ENCODE measurements at places on chromosomes 5 and 9.

DNA sequence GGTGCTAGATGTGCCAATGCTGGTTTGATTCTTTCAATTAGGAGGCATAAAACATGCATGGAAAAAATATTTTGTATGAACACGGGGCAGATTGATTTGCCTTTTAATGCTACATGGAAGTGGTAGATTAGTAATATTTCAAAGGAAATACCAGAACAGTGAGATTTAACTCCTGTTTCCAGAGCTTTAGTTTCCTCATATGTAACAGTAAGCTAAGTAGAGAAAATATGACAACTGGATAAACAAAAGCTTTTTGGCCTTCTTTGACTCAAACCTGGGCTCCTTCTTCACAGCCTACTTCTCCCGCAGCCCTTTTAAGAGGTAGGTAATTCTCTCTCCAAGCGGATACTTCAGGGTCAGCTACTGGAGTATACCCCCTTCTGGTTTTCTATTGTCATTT, 254.2 kb upstream of the TRPC7 start:
- no peak for DNase-seq

- no peak for DNase-seq
These were observed 153.7 kb upstream of the EGFLAM start for GRCh38 chr5:38104497-38105230.

DNA sequence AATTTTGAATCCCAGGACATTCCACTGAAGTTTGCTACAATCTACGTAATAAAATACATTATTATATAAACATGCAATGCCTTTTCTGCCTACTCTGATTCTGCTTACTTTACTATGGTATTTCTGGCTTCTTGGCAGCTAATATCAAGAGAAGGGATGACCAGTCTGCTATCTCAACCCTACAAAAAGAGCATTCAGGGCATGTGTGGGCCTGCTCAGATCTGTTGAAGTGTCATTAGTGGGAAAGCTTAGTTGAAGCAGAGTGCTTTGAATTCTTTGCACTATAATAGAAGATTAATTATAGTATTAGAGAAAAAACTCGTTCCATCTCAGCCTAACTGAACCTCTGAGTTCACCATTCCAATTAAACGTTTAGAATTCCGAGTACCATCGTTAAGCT, 339.5 kb upstream of the ISL1 start:
- no peak for DNase-seq

- DNase-seq: no peak
These were observed 179.9 kb upstream of the KLF4 start for GRCh38 chr9:107669422-107669821.

GRCh38 chr9:12878351-12878978, 103.6 kb downstream of the LURAP1L start:
- DNase-seq: no peak

- DNase-seq: no peak
These were observed 36.6 kb upstream of the RAPGEF1 start for GRCh38 chr9:131776473-131776872.

DNA sequence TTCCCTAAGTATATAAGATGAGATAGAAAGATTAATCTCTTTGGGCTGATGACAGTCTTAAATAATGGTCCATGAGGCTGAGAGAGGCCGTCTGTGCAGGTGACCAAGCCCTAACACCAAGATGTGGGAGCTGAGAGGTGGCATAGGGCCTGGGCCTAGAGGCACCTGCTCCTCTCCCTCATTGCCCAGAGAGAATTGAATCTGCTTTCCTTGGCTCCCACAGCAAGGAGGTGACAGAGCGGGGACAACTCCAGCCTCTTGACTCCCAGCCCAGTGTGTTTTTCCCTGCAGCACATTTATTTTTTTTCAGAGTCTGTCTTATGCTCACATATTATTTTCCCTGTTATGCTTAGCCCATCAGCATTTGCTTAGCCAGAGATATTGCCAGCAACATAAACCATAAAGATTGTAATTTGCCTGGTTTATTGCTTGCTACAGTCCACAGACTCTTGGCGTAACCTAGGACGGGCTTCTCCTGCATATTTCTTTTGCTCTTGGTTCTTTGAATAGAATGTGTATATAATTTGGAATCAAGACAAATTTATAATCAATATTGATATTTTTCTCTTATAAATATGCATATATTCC, 105.6 kb downstream of the NTRK2 start:
- no peak for DNase-seq

DNA sequence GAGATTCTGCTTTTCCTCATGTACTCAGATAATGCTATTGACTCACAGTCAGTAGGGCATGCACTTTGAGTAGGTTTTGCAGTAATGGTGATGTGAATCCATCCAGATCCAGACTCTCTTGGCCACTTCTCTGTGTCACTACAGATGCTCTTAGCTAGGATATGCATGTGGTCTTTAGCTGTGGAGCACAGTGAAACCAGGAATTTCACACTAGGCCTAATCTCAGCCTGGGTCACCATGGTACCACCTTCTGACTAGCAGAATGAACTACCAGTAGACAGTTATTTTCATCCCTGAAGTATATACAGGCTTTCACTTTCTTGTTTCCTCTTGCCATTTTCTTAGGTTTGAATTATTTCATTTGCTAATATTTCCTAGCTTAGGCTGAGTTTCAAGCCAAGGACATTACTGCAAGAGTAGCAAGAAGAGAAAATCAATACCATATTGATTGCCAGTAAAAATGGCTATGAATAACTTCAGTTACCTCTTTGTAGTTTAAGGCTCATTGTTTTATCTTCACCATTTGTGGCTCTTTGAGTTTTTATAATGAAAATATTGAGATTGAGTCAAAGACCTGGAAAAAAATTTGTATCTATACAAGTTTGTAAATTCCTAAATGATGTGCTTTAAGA, 28.4 kb upstream of the CSNK1G3 start:
- no peak for DNase-seq

- DNase-seq: no peak
These were observed 137.3 kb downstream of the PHF2 start for GRCh38 chr9:93713716-93714115.

DNA sequence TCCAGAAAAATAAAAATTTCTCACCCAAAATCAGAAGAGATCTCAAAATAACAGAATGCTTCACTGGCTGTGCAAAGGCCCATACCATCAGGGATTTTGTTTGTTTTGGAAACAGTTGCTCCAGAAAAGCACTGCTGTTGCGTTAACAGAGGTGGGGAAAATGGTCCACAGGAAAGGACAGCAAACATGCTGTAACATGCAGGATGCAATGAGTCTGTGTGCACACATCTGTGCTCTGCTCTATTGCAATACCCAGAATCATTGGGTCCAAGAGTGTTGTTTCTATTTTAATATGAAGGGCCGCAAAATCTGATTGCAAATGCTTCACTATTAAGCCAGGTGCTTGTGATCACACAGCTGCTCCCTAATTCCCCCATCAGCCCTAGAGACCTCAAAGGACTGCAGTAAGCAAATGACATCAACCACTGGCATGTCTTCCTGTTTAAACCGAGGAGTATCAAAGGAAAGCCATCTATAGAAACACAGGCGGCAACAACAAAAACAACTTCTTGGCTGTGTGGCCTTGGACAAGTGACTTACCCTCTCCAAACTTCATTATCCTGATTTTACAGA, 141.0 kb downstream of the DCP2 start:
- DNase-seq: no peak

GRCh38 chr5:53406630-53407316, 73.7 kb upstream of the FST start:
- no peak for DNase-seq

DNA sequence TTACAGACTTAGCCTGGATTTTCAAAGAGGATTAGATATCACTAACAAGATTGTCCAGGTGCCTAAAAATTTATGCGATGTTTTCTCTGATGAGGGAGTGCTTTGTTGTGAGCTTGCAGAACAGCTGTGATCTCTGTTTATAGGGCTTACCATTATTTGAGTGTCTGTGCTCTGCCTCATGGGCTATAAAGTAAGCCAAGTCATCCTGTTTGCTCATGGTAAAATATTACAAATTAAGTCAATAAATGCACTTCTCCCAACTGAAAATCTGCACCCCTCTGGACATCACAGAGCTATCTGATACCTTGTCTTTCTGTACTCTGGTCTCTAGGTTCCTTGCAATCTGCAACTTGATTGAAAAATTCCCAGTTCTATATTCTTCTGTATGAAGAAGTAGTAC, 293.4 kb upstream of the ACTBL2 start:
- DNase-seq: no peak

- DNase-seq: no peak
These were observed 135.1 kb downstream of the DROSHA start for GRCh38 chr5:31396611-31397295.

DNA sequence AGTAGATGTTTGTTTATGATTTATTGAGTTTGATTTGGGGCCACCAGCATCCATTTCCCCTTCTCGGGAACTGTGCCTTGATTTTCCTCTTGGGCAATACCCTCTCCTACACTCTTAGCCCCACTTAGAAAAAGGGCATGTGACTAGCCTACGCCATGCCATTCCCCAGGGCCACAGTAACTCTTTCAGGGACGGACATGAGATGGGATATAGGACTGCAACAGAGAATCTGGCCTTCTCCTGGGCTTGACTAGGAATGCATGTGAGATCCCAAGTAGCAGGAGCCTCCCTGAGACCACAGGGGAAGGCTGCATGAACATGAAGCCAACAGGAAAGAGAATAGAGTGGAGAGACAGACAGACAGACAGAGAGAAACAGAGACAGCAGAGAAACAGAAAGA, 30.7 kb upstream of the SPARC start:
- no peak for DNase-seq

DNA sequence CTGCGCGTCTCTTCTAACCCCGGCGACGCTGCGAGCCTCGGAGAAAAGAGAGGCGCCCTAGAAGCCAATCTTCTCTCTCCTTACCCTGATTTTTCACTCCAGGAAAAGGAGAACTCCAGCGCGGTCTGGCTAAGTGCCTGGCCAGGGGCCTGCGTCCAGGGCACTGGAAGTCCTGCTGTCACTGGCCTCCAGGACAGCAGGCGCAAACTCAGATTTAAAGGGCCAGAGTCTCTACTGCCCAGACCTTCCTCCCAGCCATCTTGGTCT, 553 bp upstream of the FOXB2 start:
- no peak for DNase-seq

- no peak for DNase-seq
These were observed 109.5 kb downstream of the TENT4A start for GRCh38 chr5:6822556-6823343.

DNA sequence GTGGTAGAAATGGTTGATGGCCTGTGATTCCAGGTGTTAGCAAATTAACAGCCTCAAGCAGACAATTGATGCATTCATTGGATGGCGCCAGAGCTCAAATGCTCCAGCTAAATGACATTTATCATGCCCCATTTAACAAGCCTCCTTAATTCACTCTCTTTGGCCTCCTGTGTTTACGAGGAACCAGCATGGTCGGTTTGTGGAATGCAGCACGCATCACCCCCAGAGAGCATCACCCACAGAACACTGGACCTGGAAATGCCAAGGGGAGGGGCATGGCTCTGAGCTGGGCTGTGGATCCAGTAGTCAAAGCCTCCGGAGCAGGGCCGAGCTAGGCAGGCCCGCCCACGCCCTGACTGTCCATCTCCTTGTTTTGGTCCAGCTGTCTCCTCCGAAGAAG, 434.0 kb downstream of the GADD45G start:
- peak; percentile 75 for DNase-seq

- no peak for DNase-seq
These were observed 810.3 kb upstream of the ACO1 start for GRCh38 chr9:31574006-31574765.

- DNase-seq: no peak
These were observed 283.1 kb downstream of the EFNA5 start for GRCh38 chr5:107387526-107388140.

- no peak for DNase-seq
These were observed 45.8 kb downstream of the THOC3 start for GRCh38 chr5:175922192-175922885.

DNA sequence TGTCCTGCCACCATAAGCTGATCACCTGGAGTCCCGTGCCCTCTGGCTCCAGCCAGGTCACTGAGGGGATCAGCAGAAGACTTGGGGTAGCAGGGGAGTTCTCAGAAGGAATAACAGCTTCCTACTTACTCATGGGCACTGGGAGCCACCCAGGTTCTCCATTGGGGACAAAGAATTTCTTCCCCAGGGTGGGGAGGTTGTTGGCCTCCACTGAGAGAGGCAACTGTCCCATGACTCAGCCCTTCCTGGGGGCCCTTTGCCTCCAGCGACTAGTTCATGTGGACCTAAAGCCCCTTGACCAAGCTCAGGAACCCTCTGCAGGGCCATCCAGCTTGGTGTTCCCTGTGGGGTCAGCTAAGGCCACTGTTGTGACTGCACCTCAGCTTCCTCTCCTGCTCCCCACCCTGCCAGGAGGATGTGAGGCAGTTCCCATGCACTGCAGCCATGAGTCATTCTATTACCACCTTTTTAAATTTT, 175.0 kb downstream of the AUH start:
- no peak for DNase-seq

DNA sequence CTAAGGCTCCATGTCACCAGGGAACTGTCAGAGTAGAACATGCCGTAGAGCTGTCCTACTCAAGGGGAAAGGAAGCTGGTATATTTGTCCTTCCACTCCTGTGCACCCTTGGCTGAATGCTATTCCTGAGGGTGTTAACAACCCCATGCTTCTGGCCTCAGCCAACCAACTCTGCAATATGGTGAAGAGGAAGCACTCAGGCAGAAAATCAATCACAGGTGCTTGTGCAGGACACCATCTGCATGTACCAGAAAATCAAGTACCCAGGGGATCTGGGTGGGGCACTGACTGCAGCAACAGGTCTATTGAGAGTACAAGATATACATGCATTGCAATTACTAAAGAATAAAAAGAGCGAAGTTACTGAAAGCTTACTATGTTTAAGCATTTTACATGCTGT, 51.4 kb upstream of the NEK6 start:
- DNase-seq: no peak

- DNase-seq: no peak
These were observed 276.7 kb upstream of the KIF2A start for GRCh38 chr5:62029303-62029702.

- no peak for DNase-seq
These were observed 236.5 kb downstream of the ICE1 start for GRCh38 chr5:5658889-5659465.

DNA sequence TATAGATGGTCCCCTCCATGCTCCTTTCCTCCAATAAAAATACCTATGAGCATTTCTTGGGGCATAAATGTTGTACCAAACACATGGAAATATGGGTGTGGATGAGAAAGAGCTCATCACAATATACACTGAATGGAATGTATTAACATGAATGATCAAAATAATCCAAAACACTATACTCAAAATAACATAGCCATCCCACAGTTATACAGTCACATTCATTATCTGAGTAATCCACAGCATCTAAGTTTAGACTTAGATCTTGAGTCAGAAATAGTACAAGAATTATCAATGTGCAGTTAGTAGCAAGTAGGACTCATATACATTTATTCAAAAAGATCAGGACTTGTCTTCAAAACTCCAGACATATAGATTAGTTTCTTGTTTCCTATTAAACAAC, 175.2 kb upstream of the NREP start:
- no peak for DNase-seq

DNA sequence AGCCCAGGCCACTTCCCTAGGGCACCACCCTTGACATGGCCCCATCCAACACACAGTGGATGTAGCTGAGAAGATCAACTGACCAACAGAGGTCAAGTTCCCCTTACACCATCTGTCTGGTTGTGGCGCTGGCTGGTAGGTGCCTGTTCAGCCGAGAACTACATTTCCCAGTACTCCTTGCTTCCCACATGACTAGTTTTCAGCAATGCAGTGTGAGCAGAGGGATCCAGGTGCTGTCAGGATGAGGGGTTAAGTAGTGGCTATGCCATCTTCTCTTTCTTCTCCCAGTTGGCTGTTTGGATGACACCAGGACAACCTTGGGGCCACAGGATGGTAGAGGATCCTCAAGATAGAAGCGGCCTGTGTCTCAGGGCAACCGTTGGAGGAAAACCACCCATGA, 48.6 kb upstream of the SH3PXD2B start:
- DNase-seq: no peak

- no peak for DNase-seq
These were observed 5.1 kb downstream of the GDNF start for GRCh38 chr5:37834542-37835379.
